Cardiac septum (tissue), 1 donor: ENCODE measurements at places on chromosomes 1 and 21. TPM values are rescaled to one million over a fixed set of nuclear protein-coding genes. Genes with fewer than 3 reads are reported as not detected.

OXCT2 gene
- total RNA-seq, result 1.3 TPM

CRYBG2 gene
- total RNA-seq, result not detected

GRCh38 chr1:28243685-28244311 lies 7.9 kb downstream of the ATP5IF1 start:
- no peak for DNase-seq

- no peak for DNase-seq
Measured at GRCh38 chr1:33093004-33093403, 12.1 kb downstream of the AZIN2 start.

DISP3 gene
- total RNA-seq, result 0.05 TPM

GRCh38 chr1:77468949-77469710 lies 187.3 kb downstream of the AK5 start:
- DNase-seq, result no peak

PALMD gene
- total RNA-seq, result 67.0 TPM

- DNase-seq, result no peak
Measured at GRCh38 chr1:151062741-151063371, 2.7 kb downstream of the MLLT11 start.

GRCh38 chr1:34808051-34808810 lies 15.4 kb downstream of the GJA4 start:
- DNase-seq, result no peak

SLC44A3 gene
- total RNA-seq, result 2.7 TPM

GRCh38 chr1:60118085-60118484 lies 44.5 kb upstream of the C1orf87 start:
- DNase-seq, result no peak

GRCh38 chr1:169460191-169460833 lies 25.4 kb downstream of the SLC19A2 start:
- DNase-seq, result no peak

TMEM82 gene
- not detected for total RNA-seq

- no peak for DNase-seq
Measured at GRCh38 chr1:240734001-240734400, 122.0 kb upstream of the GREM2 start.

DNA sequence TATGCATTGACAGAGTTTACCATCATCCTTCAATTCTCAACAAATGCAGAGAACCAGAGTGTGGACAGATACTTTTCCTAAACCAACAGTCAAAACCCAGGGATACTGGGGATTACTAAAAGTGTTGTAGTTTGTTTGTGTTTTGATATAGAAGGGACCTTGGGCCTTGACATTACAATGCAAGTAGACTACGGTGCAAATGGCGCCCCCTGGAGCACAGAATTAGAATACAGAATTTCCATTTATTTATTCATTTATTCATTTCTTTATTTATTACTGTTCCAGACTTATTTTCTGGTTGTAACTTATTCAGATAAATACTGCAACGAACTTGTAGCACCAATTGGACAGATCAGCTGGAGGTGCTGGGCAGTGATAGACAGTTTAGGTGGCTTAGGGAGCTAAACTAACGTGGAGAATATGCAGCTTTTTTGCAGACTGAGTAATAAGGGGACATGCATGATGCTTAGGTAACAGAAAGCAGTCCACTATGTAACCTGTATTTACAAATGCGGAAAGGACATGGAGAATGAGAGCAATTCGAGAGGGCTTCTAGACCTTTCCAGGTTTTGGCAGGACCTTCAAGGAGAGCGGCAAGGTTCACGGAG lies 42.6 kb downstream of the KIRREL1 start:
- no peak for DNase-seq

DNA sequence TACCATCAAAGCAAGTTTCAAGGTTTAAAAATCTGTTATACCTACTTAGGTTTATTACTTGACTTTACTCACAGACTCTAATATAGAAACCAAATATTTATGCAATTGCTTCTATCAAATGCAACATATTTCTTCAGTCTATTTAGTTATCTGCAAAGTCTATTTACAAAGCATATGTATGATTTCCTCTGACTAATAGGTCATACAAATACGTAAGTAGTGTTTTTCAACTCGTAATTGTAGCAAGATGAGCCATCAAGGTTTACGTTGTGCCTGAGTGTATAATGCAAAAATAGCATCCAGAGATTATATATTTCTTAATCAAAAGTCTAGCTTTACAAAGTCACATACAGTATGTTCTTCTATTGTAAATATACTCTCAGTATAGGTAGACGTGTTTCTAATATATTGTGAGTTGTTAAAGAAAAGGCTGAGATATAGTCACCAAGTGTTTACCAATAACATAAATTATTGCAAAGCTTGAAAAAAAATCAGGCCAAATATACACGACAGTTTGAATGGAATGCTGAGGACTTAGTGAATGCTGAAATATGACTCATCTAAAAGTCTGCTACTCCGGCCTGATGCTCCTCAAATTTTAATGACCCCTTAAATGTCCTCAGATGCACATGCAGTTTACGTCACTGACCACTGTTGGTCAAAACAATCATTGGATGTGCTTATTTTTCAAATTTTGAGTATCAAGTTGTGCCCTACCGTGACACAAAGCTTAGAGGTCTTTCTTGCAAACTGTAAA lies 48.4 kb downstream of the ADAMTS5 start:
- no peak for DNase-seq

DNA sequence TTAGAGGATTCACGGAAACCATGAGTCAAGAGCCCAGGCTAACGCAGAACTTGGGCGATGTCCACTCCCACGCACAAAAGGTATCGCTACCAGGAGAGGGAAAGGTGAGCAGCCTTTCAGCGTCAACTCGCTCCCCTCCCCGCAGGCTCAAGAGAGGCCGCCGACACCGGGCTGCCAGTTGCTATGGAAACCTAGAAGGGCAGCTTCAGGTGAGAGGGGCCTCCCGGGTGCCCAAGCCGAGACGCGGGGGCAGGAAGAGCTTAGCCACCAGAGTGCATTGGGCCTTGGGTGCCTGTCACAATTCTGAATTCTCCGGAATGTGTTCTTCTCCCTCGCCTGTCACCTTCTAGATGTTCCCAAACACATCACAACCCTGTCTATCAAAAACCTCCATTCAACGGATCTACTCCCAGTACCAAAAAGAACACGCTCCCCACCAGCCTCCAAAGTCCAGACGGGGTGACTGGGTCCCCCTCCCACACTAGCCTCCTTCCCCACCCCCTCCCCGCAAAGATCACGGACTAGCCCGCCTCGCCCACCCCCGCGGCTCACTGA lies 694 bp downstream of the MEAF6 start:
- no peak for DNase-seq

SYTL1 gene
- total RNA-seq, result 0.65 TPM

CA6 gene
- total RNA-seq, result not detected
